ENCODE measurements at places on chromosomes 16 and 17. TPM values are rescaled to one million over a fixed set of nuclear protein-coding genes. Genes with fewer than 3 reads are reported as not detected.

The SLX1B gene
- 41.9 TPM for total RNA-seq

The NLRP1 gene
- total RNA-seq: 9.2 TPM

The RTN4RL1 gene
- total RNA-seq: 4.9 TPM

The GPR142 gene
- not detected for total RNA-seq

The TBC1D3E gene
- not detected for total RNA-seq

The TEPSIN gene
- 19.5 TPM for total RNA-seq

- no peak for DNase-seq
These were observed 85.1 kb downstream of the SLC39A11 start for GRCh38 chr17:73007407-73007806.

GRCh38 chr16:47043200-47043599, 69.7 kb upstream of the DNAJA2 start:
- DNase-seq: no peak

DNA sequence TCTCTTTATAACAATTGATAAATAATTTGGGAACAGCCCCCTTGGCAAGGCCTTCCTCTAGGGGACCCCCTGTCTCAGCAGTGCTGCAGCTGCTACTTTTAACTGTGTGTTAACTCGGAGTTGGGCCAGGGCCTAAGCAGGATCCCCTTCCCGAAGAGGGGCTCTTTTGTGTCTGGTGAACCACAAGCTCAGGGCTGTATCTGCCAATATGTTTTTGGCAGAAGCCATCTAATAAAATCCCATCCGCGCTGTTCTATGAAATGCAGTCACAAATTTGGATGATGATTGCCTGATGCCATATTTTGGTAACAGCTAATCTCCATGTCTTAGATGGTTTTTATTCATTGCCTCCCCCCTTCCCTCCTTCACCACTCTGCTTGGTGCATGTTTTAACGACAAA, 267.7 kb downstream of the FTO start:
- peak; percentile 31 for DNase-seq

DNA sequence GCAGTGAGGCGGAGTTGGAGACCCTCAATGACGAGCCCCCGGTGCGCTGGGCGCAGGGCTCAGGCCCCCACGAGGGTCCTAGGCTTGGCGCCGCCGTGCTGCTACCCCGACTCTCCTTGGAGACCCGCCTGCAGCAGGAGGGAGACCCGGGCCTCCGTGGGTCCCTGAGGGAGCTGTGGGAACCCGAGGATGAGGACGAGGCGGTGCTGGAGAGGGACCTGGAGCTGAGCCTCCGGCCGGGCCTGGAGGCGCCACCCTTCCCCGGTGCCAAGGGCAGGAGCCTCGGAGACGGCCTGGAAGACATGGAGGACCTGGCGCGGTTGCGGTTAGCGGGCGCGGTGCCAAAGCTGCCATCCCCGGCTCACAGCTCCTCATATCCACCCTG, 2.3 kb downstream of the MYO15B start:
- no peak for DNase-seq

DNA sequence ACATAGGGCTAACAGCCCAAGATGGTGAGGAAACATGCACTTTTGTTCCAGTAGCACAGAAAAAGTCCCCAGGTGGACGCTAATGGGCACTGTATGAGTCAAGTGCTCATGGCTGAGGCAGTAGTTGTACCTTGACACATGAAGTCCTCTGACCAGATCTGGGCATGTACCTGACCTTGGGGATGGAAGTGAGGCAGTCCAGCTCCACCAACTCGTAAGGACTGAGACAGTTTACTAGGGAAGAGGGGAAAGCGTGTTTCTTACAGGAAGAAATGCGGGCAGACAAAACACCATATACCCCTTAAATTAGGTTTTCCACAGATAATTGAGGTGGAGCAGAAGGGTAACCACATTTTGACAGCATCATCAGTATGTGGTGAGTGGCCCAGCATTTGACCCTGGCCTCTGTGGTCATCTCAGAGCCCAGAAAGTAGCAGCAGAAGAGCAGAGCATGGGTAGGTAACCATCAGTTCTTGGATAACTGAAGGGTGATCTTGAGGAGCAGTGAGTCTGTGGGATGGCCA, 32.4 kb upstream of the METTL9 start:
- no peak for DNase-seq

GRCh38 chr17:14112407-14112806, 43.1 kb downstream of the COX10 start:
- no peak for DNase-seq

DNA sequence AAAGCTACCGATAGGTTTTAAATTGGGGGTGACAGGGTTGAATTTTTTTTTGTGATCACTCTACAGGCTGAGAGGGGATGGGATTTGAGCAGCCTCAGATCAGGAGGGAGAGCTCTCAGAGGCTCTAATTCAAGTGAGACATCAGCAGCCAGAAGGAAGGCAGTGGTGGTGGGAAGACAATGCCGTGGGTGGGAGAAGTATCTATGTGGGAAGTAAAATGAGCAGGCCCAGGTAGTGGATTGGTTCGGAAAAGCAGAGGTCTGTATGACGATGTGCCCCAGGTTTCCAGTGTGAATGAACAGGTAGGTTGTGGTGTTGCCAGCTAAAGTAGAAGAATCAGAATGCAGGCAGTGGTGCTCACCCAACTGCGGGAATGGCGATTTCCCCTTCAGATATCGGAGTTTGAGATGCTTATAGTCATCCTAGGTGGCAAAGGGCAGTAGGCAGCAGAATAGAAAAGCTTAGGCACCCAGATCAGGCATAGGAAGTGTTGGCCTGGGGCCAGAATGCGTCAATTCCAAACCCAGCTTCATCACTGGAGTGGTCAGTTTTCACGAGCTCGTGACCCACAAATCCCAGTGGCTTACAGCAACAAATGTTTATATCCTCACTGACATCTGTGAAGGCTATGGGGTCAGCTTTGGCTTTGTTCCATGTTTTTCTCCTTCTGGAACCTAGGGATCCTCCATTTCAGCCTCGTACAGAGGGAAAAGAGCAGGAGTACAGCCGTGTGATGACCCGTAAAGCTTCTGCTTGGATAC, 24.0 kb downstream of the MEOX1 start:
- DNase-seq: no peak

GRCh38 chr16:85220125-85220839, 108.0 kb upstream of the CIBAR2 start:
- peak; percentile 87 for DNase-seq

DNA sequence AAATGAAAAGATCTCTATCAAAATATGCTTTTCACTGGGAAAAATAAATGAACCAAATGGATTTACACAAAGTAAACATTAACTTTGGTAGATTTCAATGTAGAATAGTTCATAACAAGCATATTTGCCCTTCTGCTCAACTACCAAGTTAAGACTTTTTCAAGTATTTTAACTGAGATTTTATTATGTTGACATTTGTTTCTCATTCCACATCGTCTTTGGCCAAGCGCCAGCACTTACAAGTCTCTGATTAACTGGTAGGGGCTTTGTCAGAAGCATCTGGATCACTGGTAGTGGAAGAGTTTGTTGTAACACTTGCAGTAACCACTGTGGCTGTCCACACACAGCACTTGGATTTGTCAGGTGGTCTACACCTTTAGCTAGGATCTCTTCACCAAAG, 22.9 kb downstream of the SLFN12L start:
- peak; percentile 14 for DNase-seq

- no peak for DNase-seq
These were observed 5.2 kb downstream of the MINK1 start for GRCh38 chr17:4838309-4838785.

- DNase-seq: peak; percentile 62
These were observed 4.3 kb downstream of the KAT2A start for GRCh38 chr17:42116705-42117396.

- peak; percentile 72 for DNase-seq
These were observed 24.1 kb downstream of the HMOX2 start for GRCh38 chr16:4500272-4500671.

DNA sequence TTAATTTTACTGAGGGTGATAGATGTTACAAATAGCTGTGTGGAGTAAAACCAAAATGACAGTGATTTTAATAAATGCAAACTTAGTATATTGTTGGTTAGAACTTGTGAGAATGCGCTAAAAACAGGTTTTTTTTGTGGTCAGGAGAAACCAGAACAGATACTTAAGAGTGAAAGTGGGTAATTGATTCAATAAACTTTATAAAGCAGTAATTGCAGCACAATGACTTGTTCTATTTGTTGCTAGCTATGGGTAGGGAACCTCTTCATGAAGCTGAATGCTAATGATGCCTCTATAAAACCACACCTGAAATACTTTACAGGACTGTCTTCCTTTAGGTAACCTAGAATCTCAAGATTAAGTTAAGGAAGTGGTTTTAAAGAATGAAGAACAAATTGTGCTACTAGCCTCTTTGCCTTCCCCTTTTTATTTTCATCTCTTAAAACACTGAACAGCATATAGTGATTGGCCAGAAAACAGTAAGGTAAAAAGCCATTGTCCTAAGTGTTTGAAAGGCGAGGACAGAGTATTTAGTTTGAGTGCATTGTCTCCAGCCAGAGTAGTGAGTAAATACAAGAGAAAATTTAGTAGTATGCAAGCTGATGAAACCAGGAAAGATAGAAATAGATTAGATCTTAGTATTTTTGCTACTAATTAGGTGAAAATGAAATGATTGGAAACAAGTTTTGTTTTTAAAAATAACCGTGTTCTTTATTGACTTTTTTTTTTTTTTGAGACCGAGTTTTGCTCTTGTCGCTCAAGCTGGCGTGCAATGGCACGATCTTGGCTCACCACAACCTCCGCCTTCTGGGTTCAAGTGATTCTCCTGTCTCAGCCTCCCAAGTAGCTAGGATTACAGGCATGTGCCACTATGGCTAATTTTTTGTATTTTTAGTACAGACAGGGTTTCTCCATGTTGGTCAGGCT, 6.0 kb downstream of the GGNBP2 start:
- no peak for DNase-seq

- no peak for DNase-seq
These were observed 64.5 kb downstream of the SRCIN1 start for GRCh38 chr17:38541281-38541680.

- DNase-seq: no peak
These were observed 15.5 kb upstream of the NAGLU start for GRCh38 chr17:42520540-42520951.

Measured in MG63 (cell line).